ENCODE measurements at places on chromosomes 2 and 18. TPM values are rescaled to one million over a fixed set of nuclear protein-coding genes. Genes with fewer than 3 reads are reported as not detected.

UGT1A7 gene
- total RNA-seq = 4.6 TPM

PLCD4 gene
- 1.6 TPM for total RNA-seq

GPR35 gene
- 0.93 TPM for total RNA-seq

CFAP65 gene
- not detected for total RNA-seq

IAH1 gene
- total RNA-seq = 82.0 TPM

GRCh38 chr18:35029770-35030169 is 11.4 kb upstream of the MAPRE2 start:
- ATAC-seq = no peak

PDIA6 gene
- 94.8 TPM for total RNA-seq

SAG gene
- not detected for total RNA-seq

DNA sequence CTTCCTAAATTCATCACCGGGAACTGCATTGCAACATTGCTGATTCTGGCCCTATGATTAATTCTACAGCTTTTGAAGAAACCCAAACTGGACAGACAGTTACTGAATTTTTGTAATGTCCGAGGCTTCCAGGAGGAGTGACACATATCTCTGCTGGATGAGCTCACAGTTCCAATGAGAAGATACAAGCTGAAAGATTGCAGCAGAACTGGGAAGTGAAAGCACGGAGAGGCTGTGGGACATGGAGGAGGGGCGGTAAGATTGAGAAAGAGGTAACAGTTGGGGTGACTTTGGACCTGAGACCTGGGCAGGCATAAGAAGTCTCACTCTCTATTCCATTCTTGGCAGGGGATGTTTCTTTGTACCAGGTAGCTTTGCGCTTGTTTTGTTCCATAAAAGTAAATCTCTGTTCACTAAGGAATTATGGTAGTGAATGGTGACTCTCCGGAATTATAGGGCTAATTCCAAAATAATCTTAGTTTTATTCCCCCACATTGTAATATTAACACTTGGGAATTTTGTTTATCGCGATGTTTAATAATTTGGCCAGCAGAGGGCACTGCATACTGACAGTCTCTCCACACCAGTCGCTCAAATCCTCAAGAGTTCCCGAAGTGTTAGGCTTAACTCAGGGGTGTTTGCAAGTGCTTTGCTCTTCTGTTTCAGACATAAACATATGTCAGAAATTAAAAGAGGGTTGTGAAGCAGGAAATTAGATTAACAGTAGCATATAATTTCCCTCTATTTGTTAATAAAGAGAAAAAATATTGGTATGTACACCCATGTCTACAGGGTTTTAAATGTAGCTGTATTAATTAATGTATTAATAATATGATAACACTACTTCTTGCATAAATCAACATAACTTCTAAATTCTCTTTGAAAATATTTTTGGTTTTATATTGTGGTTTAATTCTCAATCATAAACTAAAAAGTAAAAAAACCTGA is 201.4 kb downstream of the SOCS6 start:
- peak; percentile 87 for ATAC-seq

CAPN14 gene
- 0.19 TPM for total RNA-seq

SOWAHC gene
- 23.3 TPM for total RNA-seq

MPP4 gene
- not detected for total RNA-seq

DNA sequence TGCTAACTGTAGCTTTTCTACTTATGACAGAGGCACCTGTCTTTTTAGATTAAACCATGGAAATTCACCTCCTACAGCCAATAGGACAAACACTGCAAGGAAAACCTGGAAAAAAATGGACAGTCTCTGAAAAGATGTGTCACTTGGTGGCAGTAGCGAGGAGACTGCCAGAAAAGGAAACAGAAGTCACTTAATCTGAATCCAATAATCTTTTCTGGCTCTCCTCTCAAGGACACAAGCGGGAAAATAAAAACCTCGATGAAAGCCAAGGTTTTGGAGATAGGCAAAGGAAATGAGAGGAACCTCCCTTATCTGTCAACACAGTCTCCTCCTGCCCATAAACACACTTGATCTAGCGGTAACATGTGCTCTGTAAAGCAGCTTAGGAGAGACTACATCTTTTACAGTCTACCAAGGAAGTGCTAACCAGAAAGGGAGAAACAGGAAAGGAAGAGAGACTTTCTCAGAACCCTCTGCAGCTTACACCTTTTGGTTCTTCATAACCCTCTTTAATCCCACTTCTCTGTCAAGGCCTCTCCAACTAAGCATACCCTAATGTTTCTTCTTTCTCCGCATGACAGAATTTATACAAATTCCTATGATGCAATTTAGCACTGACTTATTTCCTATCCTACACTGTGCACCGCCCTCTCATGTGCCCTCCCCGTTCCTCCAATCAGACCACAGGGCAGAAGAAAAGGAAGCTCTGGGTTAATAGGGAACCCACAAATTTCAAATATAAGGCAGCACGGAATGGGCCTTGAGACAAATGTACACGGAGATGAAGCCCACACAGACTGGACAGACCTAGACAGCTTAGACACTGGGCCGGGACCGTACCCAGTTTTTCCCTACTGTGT is 52.8 kb downstream of the CLASP1 start:
- ATAC-seq = peak; percentile 78
